ENCODE measurements at places on chromosomes 1 and 21.
A peak's percentile ranks its signal among the peaks of the same experiment; 100 is the strongest.

DNA sequence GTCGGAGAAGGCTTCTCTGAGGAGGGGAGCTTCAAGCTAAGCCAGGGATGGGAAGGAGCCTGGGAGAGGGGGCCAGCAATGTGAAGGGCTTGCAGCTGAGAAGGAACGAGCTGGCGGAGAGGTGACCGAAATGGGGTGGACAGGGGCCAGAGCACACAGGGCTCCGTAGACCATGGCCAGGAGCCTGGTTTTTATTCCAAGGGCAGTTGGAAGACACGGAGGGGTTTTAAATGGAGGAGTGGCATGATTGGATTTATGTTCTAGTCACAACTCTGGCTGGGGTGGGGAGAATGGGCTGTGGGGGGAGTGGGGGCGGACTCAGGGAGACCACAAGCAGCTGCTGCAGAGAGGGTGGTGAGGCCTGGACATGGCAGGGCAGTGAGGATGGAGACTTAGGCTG is 5.1 kb upstream of the EPS8L3 start:
- DNase-seq, result no peak

GRCh38 chr1:29392486-29393450 is 156.4 kb downstream of the PTPRU start:
- no peak for DNase-seq

DNA sequence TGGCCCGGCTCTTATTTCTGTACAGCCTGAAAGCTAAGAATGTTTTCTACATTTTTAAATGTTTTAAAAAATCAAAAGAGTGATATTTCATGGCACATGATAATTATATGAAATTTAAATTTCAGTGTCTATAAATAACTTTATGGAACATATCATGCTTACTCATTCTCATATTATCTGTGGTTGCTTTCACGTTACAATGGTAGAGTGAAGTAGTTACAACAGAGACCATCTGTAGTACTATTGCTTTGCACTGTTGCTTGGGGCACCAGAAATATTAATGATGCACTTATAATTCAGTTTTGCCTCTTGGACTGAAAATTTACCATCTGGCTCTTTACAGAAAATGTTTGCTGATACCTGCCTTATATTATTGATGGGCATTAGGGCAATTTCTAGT is 481.6 kb downstream of the PLPP3 start:
- DNase-seq, result no peak

DNA sequence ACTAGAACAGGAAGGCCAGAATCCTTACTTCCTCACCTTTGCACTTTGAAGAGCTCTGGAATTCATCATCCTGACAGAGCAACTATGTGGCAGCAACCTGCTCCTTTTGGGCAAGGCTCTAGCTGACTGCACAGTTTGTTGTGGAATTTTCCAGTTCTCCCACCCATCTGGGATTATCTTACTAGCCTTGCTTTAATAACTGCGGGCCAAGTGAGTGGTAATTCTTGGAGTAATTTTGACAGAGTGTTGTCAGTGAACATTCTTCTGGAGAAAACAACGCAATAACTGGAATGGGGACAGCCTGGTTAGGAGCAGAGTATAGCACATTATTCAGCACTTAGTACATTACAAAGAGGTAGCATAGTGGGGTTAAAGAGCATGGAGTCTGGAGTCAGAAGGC is 75.3 kb downstream of the NTMT2 start:
- peak; percentile 33 for DNase-seq

DNA sequence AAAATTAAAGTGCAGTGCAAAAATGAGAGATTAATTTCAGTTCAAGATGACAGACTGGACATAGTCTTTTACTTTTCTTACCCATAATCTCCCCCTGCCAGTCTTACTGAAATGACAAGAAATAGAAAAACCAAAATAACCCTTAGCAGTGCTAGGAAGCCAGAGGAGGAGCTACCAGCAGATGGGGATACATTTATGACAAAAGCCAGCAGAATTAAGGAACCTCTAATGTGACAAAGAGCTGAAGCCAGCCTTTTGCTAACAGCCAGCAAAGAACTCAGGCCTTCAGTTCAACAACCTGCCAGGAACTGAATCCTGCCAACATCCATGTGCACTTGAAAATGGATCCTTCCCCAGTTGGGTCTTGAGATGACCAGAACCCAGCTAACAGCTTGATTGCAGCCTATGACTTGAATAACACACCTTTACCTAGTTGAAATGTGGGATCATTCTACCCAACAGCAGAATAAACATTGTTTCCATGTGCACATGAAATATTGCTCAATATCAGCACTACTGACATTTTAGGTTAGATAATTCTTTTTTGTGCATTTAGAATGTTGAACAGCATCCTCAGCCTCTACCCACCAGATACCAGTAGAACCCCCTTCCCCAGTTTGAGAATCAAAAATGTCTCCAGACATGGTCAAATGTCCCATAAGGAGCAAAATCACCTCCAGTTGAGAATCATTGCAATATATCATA is 7.9 kb upstream of the TRAF5 start:
- no peak for DNase-seq

DNA sequence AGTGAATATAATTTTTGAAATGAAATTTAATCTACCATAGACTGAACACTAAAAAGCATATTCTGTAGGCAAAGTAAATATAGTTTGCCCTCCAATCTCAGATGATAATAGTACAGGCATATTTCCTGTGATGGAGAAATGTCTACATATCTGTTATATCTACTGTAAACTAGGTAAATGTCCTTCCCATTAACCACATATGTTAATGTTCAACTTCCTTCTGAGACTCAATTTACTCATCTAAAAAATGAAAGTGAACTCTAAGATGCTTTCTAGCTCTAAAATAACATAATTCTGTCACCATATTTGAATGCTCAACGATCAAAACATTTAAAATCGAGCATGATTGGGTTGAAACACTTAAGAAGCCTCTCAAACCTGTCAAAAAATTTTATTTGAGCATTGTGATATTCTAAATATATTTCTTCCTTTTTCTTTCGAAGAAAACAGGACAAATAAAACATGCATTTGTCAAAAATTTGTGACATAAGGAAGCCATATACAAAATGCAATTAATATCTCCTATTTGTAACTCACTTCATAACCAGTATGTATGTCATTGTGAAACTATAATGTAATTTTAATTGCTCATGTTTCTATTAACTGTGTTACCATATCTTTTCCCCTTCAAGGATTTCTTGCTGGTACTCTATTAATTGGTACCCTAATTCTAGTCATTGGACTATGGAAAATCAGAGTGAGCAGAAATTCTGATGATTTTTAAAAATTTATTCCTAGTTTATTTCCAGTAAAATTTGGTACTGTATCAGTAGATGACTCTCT is 34.2 kb downstream of the CD55 start:
- no peak for DNase-seq

DNA sequence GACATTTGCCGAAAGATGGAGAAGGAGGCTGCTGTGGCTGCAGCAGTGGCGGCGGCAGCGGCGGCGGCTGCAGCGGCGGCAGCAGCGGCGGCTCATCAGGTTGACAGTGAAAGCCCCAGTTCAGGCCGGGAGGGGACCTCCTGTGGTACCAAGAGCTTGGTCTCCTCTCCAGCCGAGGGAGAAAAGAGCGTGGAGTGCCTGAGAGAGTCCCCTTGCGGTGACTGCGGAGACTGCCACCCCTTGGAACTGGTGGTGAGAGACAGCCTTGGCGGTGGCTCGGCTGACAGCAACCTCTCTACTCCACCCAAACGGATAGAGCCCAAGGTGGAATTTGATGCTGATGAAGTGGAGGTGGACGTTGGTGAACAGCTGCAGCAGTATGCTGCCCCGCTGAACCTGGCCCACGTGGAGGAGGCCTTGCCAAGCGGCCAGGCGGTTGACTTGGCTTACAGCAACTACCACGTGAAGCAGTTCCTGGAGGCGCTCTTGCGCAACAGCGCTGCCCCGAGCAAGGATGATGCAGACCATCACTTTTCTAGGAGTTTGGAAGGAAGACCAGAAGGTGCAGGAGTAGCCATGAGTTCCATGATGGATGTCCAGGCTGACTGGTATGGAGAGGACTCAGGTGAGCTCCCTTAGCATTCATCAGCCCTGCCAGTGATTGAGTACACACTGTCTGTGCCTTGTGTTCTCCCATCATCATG is 6.3 kb downstream of the ZBTB8B start:
- DNase-seq, result no peak
